ENCODE measurements at places on chromosomes 6 and 20. TPM values are rescaled to one million over a fixed set of nuclear protein-coding genes. Genes with fewer than 3 reads are reported as not detected.

GRCh38 chr6:53986721-53987521 lies 124.3 kb upstream of the MLIP start:
- no peaks in the 10 kb centered on the region for H3K4me1 ChIP-seq
- H3K36me3 ChIP-seq, result no peaks in the 10 kb centered on the region
- H3K27me3 ChIP-seq, result no peaks in the 10 kb centered on the region
- H3K4me3 ChIP-seq, result no peak overlapping the region
- DNase-seq, result no peak
- H3K27ac ChIP-seq, result no peak overlapping the region

- H3K27me3 ChIP-seq, result no peaks in the 10 kb centered on the region
- no peak overlapping the region for H3K27ac ChIP-seq
- no peaks in the 10 kb centered on the region for H3K36me3 ChIP-seq
- no peaks in the 10 kb centered on the region for H3K4me1 ChIP-seq
- H3K4me3 ChIP-seq, result no peak overlapping the region
Measured at GRCh38 chr6:55917751-55918415, 42.5 kb upstream of the BMP5 start.

Gene C6orf132
- total RNA-seq, result not detected

DNA sequence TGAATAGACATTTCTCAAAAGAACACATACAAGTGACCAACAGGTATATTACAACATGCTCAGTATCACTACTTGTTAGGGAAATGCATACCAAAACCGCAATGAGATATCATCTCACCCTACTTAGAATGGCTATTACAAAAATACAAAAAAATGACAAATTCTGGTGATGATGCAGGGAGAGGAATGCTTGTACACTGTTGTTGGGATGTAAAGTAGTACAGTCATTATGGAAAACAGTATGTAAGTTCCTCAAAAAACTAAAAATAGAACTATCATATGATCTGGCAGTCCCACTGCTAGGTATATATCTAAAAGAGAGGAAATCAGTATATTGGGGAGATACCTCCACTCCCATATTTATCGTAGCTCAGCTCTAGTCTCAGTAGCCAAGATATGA lies 10.9 kb upstream of the SLC17A5 start:
- no peak overlapping the region for H3K27ac ChIP-seq
- DNase-seq, result no peak
- no peaks in the 10 kb centered on the region for H3K27me3 ChIP-seq
- H3K4me1 ChIP-seq, result no peaks in the 10 kb centered on the region

DNA sequence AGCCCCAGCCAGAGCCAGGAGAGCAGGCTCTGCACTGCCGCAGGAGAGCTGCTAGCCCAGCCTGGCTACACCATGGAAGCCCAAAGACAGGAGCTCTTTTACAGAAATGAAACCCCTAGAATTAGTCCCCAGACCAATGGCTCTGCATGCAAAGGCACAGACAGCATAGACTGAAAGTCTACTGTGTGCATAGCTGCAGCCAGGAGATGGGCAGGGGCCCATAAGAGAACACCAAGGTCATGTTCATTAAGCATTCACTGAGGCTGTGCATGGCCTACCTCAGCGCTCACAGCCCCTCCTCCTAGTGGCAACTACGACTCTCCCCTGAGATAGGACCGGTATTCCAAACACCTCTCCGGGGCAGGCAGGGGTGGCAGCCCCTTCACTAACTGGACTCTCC lies 34.9 kb downstream of the SNX5 start:
- no peaks in the 10 kb centered on the region for H3K36me3 ChIP-seq
- H3K27ac ChIP-seq, result no peak overlapping the region

- H3K4me1 ChIP-seq, result no peaks in the 10 kb centered on the region
- no peaks in the 10 kb centered on the region for H3K27me3 ChIP-seq
- H3K27ac ChIP-seq, result no peak overlapping the region
- no peaks in the 10 kb centered on the region for H3K36me3 ChIP-seq
- no peak for DNase-seq
Measured at GRCh38 chr6:128172081-128172480, 271.2 kb upstream of the THEMIS start.

GRCh38 chr6:160793652-160794051 lies 91.6 kb downstream of the PLG start:
- H3K27me3 ChIP-seq, result no peaks in the 10 kb centered on the region
- H3K27ac ChIP-seq, result no peak overlapping the region
- H3K4me3 ChIP-seq, result no peak overlapping the region
- no peaks in the 10 kb centered on the region for H3K4me1 ChIP-seq
- H3K36me3 ChIP-seq, result no peaks in the 10 kb centered on the region

DNA sequence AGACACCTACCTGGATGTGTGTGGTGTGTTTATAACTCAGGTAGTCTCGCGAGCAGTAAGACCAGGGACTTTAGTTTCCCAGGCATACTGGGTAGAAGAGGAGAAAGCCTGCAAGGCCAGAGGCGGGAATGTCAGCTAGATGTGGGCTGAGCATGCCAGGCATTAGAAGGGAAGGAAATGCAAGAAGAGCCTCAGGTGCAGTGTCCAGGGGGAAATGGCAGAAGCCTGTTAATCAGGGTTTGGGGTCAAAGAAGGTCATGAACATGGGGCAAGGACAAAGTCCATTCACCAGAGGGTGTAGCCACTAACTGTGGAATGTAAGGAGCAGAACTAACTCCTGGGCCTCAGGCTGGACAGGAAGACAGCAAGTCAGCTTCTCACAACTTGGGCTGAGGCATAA lies 305.0 kb downstream of the SMOC2 start:
- no peaks in the 10 kb centered on the region for H3K4me1 ChIP-seq
- no peak for DNase-seq
- H3K4me3 ChIP-seq, result no peak overlapping the region
- no peaks in the 10 kb centered on the region for H3K27me3 ChIP-seq
- H3K36me3 ChIP-seq, result no peaks in the 10 kb centered on the region

- H3K4me3 ChIP-seq, result no peak overlapping the region
- no peak overlapping the region for H3K27ac ChIP-seq
- no peaks in the 10 kb centered on the region for H3K36me3 ChIP-seq
- peaks cover 9% of the 10 kb centered on the region for H3K4me1 ChIP-seq
Measured at GRCh38 chr6:18280084-18280483, 15.8 kb upstream of the DEK start.

Gene E2F1
- total RNA-seq, result 1.2 TPM

- no peaks in the 10 kb centered on the region for H3K27me3 ChIP-seq
- no peaks in the 10 kb centered on the region for H3K4me1 ChIP-seq
- H3K27ac ChIP-seq, result no peak overlapping the region
- H3K36me3 ChIP-seq, result no peaks in the 10 kb centered on the region
- no peak for DNase-seq
Measured at GRCh38 chr6:47665112-47665511, 33.3 kb upstream of the ADGRF4 start.

DNA sequence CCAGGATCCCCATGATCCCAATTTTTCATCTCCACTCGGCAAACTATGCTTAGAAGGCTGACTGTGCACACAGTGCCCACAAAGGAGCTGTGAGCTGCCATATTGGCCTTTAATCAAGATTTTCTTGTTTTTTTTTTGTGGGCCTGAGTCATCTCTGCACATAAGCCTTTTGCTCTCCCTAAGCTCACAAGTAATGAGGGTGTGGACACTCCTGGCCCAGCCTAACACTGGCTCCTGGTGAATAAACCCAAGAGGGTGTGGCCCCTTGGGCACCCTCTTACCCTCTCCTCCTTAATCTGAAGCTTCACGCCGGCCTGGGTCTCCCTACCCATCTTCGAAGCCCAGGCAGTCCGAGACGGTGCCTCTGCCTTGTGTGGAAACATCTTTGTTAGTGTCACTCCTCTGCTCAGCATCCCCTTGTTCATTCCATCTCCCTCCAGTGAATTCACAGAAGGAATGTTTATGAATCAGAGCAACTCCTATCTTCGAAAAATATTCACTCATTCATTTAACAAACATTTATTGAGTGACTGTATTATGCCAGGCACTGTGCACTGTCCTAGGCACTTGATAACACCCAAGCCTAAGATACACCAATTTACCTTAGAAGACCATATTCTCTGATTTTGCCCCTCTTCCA lies 22.2 kb upstream of the MRPS10 start:
- H3K4me3 ChIP-seq, result no peak overlapping the region
- H3K36me3 ChIP-seq, result peaks cover 77% of the 10 kb centered on the region
- no peaks in the 10 kb centered on the region for H3K27me3 ChIP-seq
- no peak for DNase-seq
- no peak overlapping the region for H3K27ac ChIP-seq

DNA sequence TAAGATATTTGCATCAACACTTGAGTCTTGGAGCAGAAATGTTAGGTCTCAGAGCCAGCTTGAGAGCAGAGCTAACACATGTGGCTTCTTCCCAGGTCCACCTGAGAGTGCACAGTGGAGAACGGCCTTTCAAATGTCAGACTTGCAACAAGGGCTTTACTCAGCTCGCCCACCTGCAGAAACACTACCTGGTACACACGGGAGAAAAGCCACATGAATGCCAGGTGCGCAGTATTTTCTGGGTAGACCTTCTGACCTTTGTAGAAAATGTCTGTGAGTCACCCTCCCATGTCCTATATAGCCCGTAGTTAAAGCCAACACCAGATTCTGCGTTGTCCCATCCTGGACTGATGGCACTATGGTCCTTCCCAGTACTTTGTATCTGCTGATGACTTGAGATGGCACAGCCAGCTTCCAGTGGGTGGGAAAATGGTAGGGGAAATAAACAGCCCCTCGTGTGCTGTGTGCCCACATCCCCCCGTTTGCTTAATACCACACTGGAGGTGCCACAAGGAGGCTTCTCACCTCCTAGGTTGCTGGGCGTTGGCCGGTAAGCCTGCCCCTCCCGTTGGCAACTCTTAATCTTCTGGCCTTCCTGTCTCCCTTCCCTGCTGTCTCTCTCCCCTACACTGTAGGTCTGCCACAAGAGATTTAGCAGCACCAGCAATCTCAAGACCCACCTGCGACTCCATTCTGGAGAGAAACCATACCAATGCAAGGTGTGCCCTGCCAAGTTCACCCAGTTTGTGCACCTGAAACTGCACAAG lies 20.3 kb downstream of the PRDM1 start:
- no peaks in the 10 kb centered on the region for H3K27me3 ChIP-seq
- no peak overlapping the region for H3K27ac ChIP-seq

Gene OR2J3
- not detected for total RNA-seq

Gene NKX2-2
- not detected for total RNA-seq

DNA sequence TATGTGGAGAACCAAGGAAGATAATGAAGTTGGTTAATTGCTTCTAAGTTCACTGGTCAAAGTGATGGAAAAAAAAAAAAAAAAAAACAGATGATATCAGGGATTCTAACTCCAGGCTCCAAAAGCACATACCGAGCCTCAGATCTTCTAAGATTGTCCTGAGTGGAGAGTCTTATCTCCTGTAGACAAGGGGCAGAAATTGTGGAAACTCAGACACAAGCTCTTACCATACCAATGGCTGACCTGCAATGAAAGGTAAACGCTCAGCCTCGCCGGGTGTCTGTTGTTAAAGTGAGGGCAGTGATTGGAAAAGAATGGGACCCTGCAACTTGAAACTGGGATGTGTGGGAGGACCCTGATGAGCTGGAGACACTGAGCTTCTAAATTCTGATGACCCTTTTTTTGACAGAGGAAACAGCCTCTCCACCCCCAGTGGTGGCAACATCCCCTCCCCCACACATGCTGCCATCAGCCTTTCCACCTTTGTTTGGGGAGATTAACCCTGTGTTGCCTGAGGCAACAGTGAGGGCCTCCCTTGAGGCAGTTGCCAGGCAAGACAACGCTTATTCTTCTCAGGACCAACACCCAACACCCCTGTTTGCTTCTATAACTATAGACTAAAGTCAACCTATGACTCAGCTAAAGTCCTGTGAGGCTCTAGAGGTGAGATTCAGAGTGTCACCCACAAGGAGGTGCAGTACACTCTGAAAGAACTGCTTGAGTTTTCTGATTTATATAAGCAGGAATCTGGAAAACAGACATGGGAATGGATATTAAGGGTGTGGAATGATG lies 154.0 kb downstream of the THBS2 start:
- no peak overlapping the region for H3K27ac ChIP-seq
- DNase-seq, result no peak
- no peaks in the 10 kb centered on the region for H3K4me1 ChIP-seq

DNA sequence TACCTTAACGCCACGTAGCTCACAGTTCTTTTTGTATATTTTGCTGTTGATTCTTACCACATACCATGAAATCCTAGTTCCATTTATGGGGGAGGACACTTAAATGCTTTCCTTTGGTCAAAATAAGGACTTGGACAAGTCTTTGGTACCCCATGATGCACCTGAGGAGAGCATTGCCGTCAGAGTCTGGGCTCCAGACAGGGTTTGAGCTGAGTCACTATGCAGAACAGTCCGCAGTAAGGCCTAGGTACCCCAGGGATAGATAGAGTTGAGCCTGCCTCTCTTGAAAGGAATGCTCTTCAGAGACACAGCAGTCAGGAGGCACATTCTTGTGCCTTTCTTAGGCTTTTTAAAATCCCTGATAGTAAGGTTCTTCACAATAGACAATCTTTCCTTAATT lies 6.0 kb downstream of the PARD6B start:
- no peak overlapping the region for H3K27ac ChIP-seq
- no peak overlapping the region for H3K4me3 ChIP-seq
- DNase-seq, result no peak
- peaks cover 6% of the 10 kb centered on the region for H3K36me3 ChIP-seq

DNA sequence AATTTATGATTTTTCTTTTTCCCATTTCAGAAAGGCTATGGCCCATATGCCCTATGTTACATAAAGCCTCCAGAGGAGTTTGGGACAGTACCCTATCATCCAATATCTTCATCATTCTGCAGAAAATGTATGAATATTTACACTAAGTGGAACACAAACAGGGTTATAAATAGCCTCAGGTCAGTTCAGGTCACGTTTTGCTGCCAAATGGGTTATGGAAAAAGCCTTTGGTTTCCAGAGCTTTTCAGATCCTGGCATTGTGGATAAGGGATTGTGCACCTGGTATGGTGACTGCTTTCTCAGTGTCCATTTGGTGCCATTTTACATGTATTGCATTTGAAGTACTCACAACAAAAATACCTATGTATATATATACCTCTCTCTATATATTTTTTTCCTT lies 29.4 kb downstream of the UTRN start:
- no peak overlapping the region for H3K4me3 ChIP-seq
- no peak for DNase-seq
- H3K4me1 ChIP-seq, result peaks cover 4% of the 10 kb centered on the region
- no peaks in the 10 kb centered on the region for H3K36me3 ChIP-seq

DNA sequence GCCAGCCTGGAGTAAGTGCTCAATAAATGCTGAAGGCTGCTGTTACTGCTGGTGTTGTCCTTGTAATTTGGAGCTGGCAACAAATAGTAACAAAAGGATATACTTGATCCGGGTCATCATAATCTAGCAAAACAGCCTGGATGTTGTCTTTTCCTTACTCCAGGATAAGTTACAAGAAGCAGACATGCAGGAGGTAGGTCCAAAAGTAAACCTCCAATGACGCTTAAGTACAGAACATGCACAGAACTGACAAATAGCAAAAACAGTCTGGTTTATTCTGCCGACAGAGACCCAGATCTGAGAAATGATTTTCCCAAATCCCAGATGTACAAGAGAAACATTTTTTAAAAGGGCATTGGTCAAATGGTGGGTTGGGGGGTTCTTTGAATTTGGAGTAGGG lies 93.0 kb upstream of the KCNK16 start:
- H3K4me3 ChIP-seq, result no peak overlapping the region
- peaks cover 4% of the 10 kb centered on the region for H3K27me3 ChIP-seq
- no peaks in the 10 kb centered on the region for H3K36me3 ChIP-seq
- no peaks in the 10 kb centered on the region for H3K4me1 ChIP-seq
- no peak for DNase-seq

Gene SLA2
- total RNA-seq, result 21.3 TPM

- H3K4me1 ChIP-seq, result no peaks in the 10 kb centered on the region
- H3K4me3 ChIP-seq, result no peak overlapping the region
- no peak for DNase-seq
- H3K27me3 ChIP-seq, result no peaks in the 10 kb centered on the region
Measured at GRCh38 chr6:167763056-167763944, 63.4 kb upstream of the AFDN start.

Data from CD4-positive, alpha-beta T cell (primary cell).